Activated naive CD4-positive, alpha-beta T cell (primary cell): ENCODE measurements at places on chromosomes 4 and X.

- DNase-seq, result no peak
These were observed 162.2 kb downstream of the DCHS2 start for GRCh38 chr4:154329268-154329868.

DNA sequence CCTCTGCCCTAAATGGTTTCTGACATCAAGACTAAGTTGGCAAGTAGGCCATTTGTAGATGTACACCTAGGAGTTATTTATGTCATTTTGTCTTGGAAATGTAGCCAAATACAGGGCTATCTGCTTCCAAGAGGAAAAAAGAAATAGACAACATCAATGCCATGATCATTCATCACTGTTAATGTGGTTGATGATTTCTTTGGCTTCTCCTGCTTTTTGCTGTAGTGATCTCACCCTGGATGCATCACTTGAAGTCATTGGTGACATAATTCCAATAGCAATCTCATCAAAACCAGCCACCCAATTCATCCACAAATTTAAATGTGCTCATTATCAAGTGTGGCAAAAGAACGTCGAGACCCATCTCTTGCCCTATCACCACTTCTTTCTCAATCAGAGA is 222.6 kb upstream of the PPARGC1A start:
- DNase-seq, result no peak

- DNase-seq, result no peak
These were observed 135.7 kb downstream of the ZNF330 start for GRCh38 chr4:141356321-141356962.

GRCh38 chr4:32429151-32429550 is 1709.0 kb downstream of the PCDH7 start:
- no peak for DNase-seq

DNA sequence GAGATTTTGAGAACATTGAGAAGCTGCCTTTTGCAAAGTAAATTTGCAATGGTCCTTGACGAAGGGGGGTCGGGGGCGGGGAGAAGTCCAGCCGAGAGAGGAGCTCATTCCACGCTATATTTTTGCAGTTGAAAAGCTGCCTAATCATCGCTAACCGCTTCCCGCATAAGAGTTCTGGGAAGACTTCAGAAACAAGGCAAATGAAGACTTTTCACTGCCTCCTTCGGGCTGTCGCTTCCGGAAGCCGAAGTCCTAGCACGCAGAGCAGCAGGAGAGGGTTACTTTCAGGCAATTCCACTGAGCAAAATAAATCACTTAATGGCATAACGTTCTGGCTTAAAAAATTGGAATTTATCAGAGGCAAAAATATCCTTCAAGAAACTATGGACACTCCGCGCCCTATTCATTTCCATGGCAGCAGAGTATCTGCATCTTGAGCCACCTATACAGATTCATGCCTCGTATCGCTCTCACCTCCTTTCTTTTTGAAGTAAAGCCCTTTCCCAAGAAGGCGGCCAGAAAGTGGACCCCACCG is 2.6 kb upstream of the LRAT start:
- DNase-seq, result no peak

- no peak for DNase-seq
These were observed 94.4 kb downstream of the SHROOM4 start for GRCh38 chrX:50719614-50720013.

DNA sequence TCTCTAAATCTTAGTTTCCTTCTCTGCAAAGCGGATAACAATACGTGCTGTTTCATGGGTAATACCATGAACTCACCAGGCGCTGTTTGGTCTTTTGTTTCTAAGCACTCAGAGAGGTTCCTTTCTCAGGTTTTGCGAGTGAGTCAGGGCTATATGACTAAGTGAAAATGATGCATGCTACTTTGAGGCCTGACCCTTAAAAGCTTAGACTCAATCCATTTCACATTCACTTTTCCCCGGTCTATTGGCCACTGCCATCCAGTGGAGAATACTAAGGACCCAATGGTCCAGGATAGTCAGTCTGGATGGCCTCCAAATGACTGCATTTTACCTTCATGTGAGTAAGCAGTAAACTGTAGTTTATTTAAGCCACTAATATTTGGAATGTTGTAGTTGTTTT is 400.8 kb upstream of the SLIT2 start:
- no peak for DNase-seq

- DNase-seq, result no peak
These were observed 74.0 kb downstream of the CPZ start for GRCh38 chr4:8666581-8666980.

DNA sequence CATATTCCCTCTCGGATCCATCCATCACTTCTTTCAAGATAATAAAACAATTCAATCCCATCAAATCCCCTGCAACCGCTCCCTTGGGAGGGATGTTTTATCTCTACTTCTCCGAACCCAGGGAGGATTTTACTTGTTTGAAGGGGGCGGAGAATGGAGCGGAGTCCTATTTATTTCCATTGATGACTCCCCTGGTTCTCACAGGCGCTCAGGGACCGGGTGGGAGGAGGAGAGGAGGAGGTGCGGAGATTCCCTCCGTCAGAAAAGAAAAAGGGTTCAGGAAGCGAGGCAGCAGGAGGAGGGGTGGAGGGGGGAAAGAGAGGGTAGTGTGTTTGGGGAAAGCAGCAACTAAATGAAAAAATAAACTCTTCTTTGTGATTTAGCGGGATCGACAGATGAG is 2.1 kb downstream of the NDNF start:
- no peak for DNase-seq

DNA sequence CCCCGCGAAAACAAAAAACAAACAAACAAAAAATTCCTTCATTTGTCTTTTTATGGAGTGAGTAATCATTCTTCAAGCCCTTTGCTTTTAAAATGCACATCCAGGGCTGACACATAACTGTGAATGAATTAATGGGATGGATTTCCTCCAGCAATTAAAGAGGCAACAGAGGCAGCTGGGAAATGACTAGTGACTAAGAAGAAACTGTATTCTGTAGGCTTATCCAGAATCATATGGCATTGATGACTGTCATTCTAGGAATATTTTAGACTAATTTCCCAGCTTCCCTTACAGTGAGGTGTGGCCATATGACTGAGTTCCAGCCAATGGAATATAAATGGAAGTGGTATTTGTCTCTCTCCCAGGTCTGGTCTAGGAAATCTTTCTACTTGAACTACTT is 46.8 kb upstream of the PDE5A start:
- no peak for DNase-seq

- DNase-seq, result no peak
These were observed 961 bp upstream of the NOCT start for GRCh38 chr4:139014371-139015268.

- no peak for DNase-seq
These were observed 69.6 kb upstream of the PCDH18 start for GRCh38 chr4:137601934-137602333.
